Uterus (tissue), 4 donors: ENCODE measurements at places on chromosomes 11 and 22.

GRCh38 chr11:46105926-46106325 is 15.3 kb downstream of the PHF21A start:
- DNase-seq: no peak

GRCh38 chr11:82732348-82732733 is 1.3 kb downstream of the FAM181B start:
- DNase-seq: no peak

DNA sequence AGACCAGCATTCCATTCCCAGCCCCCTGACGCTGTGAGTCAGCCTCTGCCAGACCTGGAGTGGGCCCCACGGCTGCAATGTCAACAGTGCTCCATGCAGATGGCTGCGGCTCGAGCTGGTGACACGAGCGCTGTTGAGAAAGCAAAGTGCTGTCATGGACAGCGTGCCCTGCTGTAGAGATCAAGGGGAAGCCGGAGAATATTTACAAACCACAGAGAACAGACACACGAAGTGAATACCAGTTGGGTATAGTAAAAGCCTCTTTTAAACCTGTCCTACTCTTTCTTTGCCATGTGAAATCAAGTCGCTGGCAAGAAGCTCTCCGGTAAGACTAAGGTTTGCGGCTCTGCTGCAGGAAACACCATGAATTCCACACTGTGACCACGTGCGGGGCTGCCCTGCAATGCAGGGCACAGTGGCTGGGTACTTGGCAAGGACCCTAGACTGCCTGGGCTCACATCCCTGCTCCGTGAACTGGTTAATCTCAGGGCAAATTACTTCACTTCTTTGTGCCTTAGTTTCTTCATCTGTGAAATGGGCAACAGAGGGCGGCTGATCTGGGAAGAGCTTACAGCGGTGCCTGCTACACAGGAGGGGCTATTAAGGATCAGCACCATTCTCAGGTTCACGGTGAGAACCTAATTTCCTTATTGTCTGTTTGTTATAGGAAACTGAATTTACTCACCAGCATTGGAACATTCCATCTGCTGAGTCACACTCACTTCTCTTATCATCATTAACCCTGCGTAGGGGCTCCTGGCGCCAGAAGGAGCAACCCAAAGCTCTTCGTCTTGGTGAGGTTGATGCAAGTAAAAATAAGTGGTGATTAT is 27.8 kb upstream of the ELFN2 start:
- DNase-seq: no peak

GRCh38 chr11:134463716-134464115 is 51.7 kb upstream of the B3GAT1 start:
- DNase-seq: no peak

GRCh38 chr11:115153135-115153534 is 351.1 kb downstream of the CADM1 start:
- DNase-seq: no peak

DNA sequence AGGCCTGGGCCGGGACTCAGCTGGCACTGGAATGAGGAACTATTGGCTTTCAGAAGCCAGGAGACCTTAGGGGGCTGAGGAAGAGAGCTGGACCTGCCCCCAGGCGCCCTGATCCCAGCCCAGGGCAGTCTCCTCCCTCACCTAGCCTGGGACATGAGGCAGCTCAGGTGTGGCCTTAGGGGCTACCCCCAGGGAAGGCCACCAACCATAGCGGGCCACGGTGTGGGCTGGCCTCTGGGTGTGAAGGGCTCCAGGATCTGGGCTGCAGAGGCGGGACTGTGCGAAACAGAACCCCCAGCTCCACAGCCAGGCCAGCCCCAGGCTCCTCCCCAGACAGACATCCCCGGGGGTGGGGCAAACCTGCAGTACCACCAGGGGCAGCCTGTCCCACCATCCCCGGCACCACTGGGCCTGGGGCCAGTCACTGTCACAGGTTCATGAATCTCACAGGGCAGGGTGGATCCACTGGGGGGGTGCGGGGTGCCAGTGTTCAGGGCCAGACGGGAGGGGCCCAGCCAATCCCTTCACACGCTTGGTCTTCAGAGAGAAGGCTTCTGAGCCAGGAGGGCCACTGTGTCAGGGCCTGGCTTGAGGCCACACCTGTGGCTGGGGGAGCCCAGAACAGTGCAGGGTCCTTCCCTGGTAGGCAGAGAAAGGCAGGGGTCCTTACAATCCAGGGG is 3.5 kb downstream of the PLXNB2 start:
- DNase-seq: peak; percentile 60

GRCh38 chr11:122333467-122333866 is 217.5 kb upstream of the BLID start:
- no peak for DNase-seq

GRCh38 chr11:48058064-48058463 is 77.7 kb downstream of the PTPRJ start:
- no peak for DNase-seq

DNA sequence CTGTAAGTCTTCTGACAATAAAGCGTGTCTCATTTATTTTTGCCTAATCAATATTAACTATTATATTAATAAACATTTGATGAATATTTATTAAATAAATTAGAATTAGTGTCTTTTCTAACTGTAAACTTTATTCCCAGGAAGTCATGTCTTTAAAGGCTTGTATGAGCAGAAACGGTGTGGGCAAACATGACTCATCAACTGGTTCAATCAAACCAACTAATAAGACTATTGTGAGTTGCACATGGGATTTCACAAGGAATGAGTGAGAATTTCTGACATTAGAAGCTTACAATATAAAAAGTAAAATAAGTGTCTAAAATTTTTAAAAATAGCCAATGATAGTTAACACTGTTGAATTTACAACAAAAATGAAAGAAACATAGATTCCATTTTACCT is 259.2 kb upstream of the CTSC start:
- no peak for DNase-seq

DNA sequence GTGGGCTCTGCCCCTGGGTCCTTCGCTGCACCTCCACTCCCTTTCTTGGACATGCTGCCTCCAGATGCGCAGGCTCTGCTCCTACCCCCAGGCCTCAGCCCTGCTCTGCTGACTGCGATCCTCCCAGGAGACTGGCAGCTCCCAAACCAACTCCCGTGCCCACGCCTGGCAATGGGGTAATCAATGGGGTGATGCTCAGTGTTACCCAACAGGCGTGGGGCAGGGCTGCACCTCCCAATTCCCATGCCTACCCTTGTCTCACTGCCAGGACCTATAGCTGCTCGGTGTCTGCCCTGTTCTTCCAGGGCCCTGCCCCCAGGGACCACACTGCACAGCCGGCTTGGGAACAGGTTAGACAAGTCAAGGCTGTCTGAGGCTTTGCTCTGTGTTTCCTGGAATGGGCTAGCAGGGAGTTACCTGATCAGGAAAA is at the start of gene ALDH3B2:
Gene ALDH3B2 (minus strand): TSS at position 182 of the 430 bp plus-strand sequence. CDS start 7,688 bp downstream, outside the sequence.
- no peak for DNase-seq

DNA sequence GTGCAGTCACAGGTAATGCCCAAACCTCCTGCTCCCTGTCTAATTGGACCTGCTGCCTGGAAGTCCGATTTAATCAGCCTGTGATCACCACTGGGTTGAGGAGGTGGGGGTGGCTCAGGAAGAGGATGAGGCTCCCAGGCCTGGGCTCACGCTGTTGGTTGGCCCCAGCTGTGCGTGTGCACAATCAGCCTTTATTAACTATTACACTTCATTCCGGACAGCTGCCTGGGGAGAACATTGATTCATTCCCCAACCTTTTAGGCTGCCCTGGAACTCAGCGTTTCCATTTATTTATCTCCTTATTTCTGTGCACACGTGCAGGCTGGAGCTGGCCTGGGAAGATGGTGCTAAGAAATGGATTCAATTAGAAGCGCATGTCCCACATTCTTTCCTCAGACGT is 123.4 kb downstream of the DSCAML1 start:
- DNase-seq: no peak

GRCh38 chr22:41823797-41824196 is 9.1 kb upstream of the SREBF2 start:
- DNase-seq: no peak

GRCh38 chr22:46098525-46099475 is 51.5 kb upstream of the PPARA start:
- no peak for DNase-seq

DNA sequence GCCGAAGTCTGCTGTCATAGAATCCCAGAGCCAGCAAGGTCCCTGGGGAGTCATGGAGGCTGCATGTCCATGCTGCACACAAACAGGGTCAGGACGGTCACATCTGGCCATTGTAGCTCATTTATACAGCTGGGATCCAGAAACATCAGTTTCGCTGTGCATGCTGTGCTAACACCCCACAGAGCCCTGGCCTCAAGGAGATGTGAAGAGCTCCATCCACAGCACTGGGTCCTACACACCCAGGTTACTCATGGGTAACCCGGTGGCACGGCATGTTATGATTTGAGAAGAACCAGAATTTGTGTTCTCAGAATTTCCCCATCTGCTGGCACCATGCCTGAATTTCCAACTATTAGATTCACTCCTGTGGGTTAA is 146.3 kb upstream of the ARHGAP20 start:
- peak; percentile 71 for DNase-seq

- DNase-seq: no peak
Observed at GRCh38 chr22:47084226-47084625, 321.8 kb downstream of the TBC1D22A start.

DNA sequence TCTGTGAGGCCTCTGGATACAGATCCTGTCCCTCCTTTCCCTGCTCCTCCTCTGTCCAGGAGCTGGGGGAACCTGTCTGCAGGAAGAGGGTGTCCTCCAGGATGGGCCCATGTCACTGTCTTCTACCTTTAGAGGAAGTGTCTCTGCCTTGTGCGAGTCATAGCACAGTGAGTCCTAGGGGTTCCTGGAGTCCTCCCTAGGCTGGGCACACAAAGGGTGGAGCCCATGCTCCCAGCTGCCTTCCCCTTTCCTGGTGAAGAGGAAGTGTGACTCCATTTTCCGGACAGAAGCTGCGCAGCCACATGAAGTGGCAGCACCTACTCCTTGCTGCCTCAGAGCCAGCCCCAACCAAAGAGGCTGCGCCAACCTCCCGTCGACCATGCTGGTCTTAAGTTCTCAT is 112.2 kb downstream of the CTTN start:
- no peak for DNase-seq

DNA sequence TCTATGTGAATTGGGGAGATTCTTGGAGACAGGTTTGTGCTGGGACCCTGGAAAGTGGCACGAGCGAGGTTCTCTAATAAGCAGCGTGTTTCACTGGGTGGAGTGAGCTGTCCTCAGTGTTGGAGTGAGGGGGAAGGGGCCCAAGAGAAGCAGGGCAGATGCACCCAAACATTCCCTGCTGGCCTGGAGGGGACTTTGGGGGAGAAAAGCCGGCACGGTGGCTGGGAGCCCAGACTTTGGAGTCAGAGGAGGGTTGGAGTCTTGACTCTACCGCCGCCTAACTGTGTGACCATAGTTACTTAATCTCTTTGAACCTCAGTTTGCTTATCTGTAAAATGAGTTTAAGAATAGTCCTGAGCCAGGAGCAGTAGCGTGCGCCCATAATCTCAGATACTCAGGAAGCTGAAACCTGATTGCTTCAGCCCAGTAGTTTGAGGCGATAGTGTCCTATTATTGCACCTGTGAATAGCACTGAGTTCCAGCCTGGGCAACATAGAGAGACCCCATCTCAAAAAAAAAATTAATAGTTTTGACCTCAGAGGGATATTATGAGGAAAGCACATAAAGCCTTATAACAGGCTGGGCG is 614 bp downstream of the NR1H3 start:
- DNase-seq: no peak

DNA sequence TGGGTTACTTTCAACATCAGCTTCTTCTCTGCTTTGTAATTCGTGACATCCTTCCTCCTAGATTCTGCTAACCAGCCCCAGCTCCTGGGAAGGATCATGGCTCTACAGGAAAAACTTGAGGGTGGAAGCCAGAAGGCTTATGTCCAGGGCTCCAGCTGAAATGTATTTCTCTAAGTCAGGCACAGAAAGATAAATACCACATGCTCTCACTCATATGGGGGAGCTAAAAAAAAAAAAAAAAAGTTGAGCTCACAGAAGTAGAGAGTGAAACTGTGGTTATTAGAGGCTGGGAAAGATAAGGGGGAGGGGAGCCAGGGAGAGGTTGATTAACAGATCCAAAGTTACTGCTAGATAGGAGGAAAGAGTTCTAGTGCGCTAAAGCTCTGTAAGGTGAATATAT is 74.9 kb downstream of the DSCAML1 start:
- DNase-seq: peak; percentile 57

GRCh38 chr11:33949252-33949913 is 57.5 kb upstream of the LMO2 start:
- DNase-seq: no peak

GRCh38 chr11:78414321-78415051 is 3.1 kb downstream of the GAB2 start:
- DNase-seq: no peak

DNA sequence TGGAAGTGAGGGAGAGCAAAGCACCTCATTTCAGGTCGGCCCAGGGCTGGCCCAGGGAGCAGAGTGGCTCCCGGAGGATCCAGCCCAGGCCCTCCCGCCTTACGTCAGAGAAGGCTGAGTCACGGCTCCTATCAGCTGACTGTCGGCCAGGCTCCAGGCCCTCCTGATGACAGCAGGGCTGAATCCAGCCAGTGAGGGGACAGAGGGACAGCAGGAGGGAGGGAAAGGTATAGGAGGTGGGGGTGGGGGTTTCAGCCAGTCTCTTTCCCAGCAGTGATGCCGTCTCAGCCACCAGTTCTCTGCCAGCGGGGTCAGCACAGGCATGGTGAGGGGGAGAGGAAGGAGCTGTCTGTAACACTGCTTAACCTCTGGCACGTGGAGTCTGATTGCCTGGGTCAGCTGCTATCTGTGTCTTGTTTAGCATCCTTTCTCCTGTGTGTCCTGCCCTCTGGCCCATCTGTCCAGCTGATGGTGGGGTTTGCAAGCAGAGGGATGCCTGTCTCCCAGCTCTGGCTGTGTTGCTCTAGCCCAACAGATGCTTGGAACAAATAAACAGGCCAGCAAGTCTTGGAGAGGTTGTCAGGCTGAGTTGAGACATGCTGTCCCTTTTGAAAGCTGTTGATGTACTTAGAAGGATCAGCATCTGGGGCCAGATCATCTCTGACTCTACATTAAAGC is 74.0 kb downstream of the ADAMTS15 start:
- peak; percentile 94 for DNase-seq

DNA sequence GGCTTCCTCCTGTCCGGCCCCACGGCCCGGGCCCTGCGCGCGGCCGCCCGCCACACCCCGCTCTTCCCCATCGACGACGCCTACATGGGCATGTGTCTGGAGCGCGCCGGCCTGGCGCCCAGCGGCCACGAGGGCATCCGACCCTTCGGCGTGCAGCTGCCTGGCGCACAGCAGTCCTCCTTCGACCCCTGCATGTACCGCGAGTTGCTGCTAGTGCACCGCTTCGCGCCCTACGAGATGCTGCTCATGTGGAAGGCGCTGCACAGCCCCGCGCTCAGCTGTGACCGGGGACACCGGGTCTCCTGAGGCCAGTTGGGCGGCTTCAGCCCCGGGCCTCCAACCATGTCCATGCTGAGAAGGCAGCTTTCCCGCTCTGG is 6.2 kb downstream of the B3GNT6 start:
- no peak for DNase-seq

DNA sequence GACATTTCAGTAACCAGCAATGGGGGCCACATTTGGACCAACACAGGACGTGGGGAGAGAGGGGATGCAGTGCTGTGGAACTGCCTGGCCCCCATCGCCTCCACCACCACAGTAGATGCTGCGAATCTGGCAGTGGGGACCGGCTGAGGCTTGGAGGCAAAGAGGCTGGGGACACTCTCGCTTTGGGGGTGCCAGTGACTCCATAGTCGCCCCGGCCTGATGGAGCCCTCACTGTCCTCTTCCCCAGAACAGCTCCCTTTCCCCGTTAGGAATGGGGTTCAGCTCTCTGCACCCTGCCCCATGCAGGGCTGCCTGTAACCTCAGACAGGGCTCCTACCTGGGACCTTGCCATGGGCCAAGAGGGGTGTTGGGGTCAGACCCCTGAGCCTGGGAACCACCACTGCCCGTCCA is 1.8 kb upstream of the MUC2 start:
- DNase-seq: no peak
